ENCODE measurements at places on chromosomes 1 and 21. TPM values are rescaled to one million over a fixed set of nuclear protein-coding genes. Genes with fewer than 3 reads are reported as not detected.

GRCh38 chr1:196209983-196210382 lies 398.3 kb downstream of the KCNT2 start:
- DNase-seq, result no peak

DNA sequence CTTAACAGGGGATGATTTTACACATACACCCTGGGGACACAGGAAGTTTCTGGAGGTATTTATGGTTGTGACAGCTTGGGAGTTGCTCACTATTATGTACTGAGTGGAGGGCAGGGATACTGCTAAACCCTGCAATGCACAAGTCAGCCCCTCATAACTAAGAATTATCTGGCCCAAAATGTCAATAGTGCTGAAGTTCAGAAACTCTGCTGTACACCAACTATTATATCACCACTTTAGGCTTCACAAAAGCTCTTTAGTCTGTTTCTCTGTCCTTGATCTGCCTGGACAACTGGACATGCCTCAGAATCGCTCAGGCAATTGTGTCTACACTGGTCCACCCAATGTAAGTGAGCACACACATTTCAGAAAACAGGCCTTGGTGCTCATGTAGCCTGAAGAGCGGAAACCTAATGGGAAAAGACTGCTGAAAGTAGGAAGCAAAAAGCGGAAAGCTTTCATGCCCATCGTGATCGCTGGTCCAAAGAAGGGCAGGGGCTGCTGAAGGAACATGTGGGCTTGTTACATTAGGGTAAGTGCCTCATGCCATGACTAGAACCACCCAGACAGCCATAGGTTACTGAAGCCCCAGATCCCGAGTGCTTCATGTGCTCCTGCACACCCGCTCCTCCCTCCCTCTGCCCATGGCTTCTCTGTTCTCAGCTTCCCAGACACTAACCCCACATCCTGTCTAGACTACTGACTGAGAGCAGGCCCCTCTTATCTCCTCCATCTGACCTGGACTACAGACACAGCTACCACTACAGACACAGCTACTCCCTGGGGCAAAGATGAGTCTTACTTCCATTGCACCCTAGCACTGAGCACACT lies 73.5 kb downstream of the LRIG2 start:
- no peak for DNase-seq

ASCL5 gene
- total RNA-seq, result not detected

- peak; percentile 71 for DNase-seq
Observed at GRCh38 chr1:182601416-182601786, 2.8 kb downstream of the RGS16 start.

DNA sequence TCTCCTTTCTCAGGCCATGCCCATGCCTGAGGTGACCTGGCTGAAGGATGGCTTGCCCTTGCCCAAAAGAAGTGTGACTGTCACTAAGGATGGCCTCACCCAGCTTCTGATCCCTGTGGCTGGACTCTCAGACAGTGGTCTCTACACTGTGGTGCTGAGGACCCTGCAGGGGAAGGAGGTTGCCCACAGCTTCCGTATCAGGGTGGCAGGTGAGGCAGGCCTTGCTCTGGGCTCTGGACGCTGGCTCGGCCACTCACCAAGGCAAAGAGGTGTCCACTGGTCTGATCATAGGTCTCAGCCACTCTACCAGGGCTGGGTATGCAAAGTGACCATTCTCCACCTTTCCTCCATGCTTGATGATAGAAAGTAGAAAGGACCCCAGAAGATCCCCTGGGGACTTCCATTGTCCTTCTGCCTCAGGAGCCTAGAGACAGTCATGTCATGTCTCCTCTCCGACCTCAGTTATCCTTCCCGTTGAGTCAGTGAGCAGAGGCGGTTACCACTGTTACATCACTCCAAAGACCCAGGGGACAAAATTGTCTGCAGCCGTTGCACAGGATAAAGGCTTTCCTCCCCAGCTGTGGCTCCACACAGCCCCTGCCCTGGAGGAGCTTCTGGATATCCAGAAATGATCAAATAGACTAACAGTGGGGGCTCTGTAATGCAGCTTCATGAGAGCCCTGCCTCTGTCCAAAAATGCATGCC lies 34.2 kb downstream of the IGFN1 start:
- no peak for DNase-seq

RSPO1 gene
- 4.3 TPM for total RNA-seq

OR2L3 gene
- total RNA-seq, result not detected

DNA sequence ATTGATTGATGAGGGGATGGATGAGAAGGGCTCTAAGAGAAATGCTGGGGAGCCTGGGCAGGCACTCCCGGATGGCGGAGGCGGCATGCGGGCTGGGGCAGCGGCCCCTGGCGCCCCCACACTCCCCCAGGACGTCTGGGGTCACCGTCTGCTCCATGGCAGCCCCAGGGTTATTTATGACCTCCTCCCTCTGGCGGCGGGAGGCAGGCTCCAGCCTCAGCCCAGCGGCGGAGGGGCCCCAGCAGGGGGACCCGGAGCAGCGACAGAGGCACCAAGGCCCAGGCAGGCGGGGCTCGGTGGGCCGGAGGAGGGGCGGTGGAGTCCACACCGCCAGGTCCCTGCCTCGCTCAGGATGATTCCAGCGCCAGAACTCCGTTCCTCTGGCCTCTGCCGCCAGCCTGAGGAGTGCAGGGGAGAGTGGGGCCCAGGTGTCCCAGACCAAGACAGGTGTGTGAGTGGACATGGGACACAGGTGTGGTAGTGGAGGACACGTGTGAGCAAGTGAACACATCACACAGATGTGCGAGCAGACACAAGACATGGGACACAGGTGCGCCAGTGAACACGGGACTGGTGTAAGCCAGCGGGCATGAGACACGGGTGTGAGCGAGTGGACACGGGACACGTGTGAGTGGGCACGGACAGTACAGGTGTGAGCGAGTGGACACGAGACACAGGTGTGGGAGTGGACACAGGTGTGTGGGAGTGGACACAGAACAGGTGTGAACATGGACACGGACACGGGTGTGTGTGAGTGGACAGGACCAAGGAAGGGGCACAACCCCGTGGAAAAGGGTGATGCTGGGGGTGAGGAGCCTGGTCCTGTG lies 2.5 kb upstream of the SAMD11 start:
- DNase-seq, result peak; percentile 69

DNA sequence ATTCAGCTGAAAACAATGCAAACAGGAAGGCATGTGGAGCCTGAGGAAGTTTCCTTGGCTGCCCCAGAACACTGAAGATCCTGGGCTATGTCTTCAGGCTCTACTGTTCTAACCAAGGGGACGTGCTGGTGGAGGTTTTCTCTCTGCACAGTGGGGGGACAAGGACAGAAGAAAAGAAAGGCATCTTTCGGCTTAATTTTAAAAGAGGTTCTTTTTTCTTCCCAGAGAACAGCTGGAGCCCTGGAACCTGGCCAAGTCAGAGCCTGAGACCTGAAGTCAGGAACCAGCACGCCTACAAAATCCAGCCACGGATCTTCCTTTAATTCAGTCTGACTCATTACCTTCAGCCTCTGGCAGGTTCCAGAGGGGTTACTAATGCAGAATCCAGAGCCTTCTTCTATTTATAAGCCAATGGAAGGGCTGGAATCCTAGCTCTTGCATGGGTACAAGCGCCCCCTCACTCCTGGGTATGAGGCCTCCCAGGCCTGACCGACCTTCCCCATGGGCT lies 19.8 kb downstream of the CTNNBIP1 start:
- DNase-seq, result no peak

- no peak for DNase-seq
Observed at GRCh38 chr1:177010211-177010825, 154.2 kb downstream of the ASTN1 start.

RUNX3 gene
- 13.1 TPM for total RNA-seq

DNA sequence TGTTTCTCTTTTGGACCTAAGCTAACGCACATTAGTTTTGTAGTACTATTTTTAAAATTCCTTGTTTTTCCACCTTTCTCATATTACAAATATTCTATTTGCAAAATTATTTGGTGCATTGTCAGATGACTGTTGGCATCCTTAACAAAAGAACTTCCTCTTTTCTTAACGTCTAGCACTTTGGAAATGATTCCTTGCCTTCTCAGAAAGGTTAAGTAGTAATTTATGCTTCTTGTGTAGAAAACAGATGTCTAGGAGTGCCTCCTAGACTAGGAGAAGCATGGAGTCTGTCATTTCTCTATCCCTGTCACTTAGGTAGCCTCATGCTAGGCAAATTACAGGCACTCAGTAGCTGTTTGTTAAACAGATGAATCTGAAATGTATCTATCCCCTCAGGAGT lies 64.4 kb downstream of the HSPA13 start:
- DNase-seq, result no peak

LCE1C gene
- total RNA-seq, result not detected

DNA sequence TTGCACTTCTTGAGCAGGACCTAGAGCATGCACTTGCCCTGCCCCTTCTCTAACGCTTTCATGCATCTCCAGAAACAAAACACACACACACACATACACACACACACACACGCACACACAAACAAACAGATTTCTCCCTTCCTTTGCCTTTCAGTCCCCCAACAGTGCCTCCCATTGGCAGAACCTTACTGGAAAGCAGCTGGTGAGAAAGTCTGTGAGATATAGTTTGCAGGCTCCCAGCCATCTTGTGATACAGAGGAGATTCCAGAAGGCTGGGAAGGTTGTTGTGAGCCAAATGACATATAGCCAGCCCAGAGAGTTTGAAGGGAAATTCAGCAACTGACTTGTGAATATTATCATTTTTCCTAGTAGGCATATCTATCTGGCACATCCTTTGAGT lies 35.9 kb upstream of the ZRANB2 start:
- DNase-seq, result no peak

DNA sequence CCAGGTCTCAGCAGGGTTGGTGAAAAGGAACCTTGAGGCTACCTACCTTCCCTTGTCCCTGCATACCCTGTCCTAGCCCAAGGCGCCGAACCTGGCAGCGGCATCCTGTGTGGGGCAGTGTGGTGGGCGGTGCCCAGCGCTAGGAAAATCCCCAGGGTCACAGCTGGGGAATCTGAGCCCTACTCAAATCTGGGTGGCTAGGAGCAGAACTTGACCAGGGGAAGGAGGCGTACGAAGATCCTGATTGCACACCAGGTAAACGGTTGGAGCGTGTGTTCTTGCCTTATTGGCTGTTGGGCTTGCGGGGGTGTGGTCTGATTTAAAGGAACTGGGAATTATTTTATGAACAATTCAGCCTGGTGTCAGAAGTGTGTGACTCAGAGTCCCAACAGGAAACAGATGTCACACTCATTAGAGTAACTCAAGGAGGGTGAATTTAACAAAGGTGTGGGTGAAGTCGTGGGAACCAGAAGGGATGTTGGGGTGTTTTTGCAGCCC lies 118.6 kb downstream of the LRIG2 start:
- no peak for DNase-seq

DNA sequence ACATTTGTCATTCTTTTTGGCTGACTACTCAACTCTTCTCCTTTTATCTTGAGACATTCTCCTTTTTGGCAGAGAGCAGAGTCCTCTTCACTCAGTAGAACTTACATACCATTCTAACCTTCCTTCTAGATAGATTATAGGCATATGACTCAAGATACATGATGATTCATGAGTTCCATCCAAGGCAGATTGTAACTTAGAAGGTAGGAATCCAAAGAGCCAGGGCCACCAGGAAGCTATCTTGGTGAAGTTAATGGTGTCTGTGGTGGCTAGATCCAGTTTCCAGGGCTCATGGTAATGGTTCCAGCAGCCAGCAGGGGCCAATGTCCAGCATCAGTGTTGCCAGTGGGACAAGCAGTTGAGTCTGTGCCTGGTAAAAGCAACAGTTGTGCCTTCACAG lies 76.1 kb upstream of the KIAA0040 start:
- DNase-seq, result no peak

DNA sequence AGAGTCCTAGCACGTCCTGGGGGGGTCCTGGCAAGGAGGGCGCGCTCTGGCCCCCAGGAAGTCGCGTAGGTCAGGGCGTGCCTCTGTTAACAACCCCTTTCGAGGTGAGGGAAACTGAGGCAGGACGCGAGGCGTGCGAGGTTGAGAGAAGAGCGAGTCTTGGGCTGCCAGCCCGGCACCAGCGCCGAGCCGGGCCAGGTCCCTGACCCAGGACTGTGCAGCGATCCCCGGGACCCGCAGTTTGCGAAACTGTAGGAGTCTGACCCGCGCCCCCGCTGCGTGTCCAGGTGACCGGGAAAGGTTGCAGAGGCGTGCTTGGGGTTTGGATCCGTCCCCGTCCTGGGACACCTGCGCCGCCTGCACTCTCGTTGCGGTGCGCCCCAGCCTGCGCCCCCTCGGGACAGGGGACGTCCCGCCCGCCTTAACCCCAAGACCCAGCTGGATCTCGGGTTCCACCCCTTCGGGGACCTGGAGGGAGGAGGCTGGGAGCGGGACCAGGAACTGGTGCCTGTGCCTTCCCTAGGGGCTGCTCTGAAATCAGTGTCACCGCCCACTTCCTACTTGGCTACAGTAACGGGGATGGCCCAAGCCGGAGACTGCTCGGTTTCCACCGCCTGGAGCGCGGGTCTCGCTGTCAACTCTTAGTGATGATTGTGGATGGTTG lies 493 bp downstream of the DISC1 start:
- peak; percentile 71 for DNase-seq

DNA sequence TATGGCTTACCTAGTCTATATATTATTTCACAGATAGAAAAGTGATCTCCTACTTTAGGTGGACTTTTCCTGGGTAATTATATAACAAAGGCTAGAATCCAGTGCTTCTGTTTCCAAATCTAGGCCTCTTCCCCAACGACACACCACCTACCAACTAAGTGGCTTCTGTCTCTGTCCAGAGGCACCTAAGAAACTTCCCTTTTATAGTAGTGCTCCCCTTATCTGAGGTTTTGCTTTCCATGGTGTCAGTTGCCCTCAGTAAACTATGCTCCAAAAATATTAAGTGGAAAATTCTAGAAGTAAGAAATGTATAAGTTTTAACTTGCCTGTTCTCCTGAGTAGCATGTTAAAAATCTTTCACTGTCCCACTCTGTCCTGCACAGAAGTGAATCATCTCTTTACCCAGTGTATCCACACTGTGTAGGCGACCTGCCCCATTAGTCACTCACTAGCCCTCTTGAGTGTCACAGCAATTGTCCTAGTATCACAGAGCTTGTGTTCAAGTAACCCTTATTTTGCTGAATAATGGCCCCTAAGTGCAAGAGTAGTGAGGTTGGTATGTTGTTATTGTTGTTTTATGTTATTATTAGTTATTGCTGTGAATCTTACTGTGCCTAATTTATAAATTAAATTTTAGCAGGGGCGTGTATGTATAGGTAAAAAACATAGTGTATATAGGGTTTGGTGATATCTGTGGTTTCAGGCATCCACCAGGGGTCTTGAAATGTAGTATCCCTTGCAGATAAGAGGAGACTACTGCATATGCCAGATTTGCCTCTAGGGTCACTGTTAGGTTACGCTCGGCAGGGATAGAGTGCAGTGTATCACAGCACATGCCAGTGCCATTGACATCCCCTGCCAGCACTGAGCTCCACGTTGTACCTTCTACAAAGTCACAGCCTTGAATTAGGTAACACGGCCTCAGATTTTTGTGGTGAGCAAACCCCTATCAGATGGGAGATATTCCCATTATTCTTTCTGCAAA lies 14.7 kb upstream of the CD53 start:
- no peak for DNase-seq

KIAA1614 gene
- 4.1 TPM for total RNA-seq

OPTC gene
- total RNA-seq, result not detected

GRCh38 chr1:11051781-11052511 lies 4.9 kb upstream of the MASP2 start:
- DNase-seq, result peak; percentile 18

CLCA1 gene
- not detected for total RNA-seq
